Motor neuron (in vitro differentiated cells): ENCODE measurements at places on chromosomes 16 and 17. TPM values are rescaled to one million over a fixed set of nuclear protein-coding genes. Genes with fewer than 3 reads are reported as not detected.

The PGS1 gene
- 20.8 and 21.9 TPM in 2 replicates for total RNA-seq

The PLCG2 gene
- total RNA-seq, result 1.1 and 1.5 TPM in 2 replicates

The TOP2A gene
- total RNA-seq, result 7.1 and 7.9 TPM in 2 replicates

The WFIKKN1 gene
- total RNA-seq, result 0.44 and 0.71 TPM in 2 replicates

The MFAP4 gene
- 57.3 and 65.4 TPM in 2 replicates for total RNA-seq

The SCN4A gene
- 0.56 and 0.75 TPM in 2 replicates for total RNA-seq

The USP31 gene
- 6.5 and 7.0 TPM in 2 replicates for total RNA-seq

DNA sequence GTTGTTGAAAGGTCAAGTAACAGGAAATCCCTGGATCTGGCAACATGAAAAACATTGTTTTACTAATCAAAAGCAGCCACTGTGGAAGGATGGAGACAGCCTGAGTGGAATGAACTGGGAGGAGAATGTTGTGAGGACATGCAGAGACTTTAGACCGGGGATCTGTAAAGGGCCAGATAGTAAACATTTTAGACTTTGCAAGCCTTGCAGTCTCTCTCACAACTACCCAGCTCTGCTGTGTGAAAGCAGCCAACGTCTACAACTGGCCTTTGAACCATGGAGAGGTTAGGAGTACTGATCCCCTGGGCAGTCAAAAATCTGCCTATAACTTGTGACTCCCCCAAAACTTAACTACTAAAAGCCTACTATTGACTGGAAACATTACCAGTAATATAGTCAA lies 41.5 kb upstream of the TOM1L1 start:
- ATAC-seq, result no peak

GRCh38 chr16:57413301-57413730 lies 8.7 kb downstream of the CCL17 start:
- ATAC-seq, result no peak

GRCh38 chr16:1006781-1007180 lies 25.2 kb downstream of the SOX8 start:
- ATAC-seq, result no peak

DNA sequence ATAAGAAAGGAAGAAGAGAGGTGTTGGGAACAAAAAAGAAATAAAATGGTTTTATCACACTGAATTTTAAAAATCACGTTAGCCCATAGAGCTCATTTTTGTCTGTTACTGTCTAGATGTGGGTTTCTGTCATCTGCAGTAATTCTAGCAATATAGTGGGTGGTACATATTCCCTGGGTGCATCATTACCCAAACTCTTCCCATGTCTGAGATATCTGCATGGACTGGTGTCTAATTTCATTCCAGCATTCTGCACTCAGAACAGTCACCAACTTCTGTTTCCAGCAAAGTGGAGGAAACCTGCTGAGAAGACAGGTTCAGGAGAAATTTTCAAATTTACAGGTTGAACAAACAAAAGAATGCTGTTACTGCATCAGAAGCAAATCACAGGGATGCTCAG lies 263.8 kb downstream of the CDH11 start:
- no peak for ATAC-seq

- ATAC-seq, result no peak
Observed at GRCh38 chr16:9900576-9900975, 281.7 kb downstream of the GRIN2A start.

DNA sequence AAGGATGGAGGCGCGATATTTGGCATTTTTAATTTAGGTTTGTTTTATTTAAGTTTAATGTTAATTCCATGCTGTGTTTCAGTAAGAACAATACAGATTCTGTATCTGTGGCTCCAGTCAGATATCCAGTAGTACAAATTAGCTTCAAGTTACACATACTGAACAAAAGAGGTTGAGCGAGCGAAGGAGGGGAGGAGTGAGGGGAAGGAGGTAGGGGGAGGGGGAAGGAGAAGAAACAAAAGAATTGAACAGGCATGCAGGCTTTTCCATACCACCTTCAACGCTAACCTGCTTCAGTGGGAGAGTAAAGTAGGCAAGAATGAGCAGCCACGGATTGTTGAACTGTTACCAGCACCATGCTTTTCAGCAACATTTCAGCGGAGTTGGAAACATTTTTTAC lies 55.5 kb downstream of the YWHAE start:
- ATAC-seq, result no peak

DNA sequence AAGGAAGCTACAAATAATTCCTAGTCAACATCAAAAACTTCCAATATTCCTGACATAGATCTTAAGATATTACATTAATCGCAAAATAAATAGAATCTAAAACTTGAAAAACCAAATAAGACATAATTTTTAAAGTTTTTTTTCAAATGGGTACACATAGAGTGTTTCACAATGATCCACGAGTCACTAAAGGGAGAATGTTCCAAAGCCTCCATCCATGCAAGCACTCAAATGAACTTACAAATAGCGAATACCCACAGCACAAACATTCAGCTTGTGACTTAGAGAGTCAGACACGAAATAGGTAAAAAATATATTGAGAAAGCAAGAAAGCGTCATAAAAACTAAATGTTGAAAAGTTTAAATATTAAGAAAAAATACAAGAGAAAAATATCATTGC lies 65.7 kb downstream of the CEP112 start:
- no peak for ATAC-seq

- ATAC-seq, result no peak
Observed at GRCh38 chr16:72896485-72897118, 151.3 kb downstream of the ZFHX3 start.

GRCh38 chr16:52492789-52493357 lies 54.1 kb downstream of the TOX3 start:
- ATAC-seq, result no peak

- no peak for ATAC-seq
Observed at GRCh38 chr17:8800656-8801055, 1.5 kb upstream of the MFSD6L start.

DNA sequence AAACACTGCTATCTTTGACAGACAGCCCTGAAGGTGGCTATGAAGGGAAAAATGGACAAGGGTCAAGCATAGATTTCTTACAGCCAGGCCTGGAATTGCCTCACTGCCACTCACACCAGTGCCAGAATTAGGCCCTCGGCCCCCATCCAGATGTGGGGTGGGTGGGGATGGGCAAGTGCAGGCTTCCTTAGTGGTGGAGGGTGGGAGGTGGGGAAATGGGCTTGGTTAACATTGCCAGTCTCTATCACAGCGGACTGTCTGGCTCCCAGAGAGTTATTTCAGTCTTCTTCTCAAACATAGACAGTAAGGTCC lies 24.9 kb downstream of the B9D1 start:
- no peak for ATAC-seq

- no peak for ATAC-seq
Observed at GRCh38 chr16:69724981-69725479, 1.3 kb downstream of the NQO1 start.

GRCh38 chr16:89426736-89427530 lies 63.4 kb downstream of the ANKRD11 start:
- ATAC-seq, result no peak

DNA sequence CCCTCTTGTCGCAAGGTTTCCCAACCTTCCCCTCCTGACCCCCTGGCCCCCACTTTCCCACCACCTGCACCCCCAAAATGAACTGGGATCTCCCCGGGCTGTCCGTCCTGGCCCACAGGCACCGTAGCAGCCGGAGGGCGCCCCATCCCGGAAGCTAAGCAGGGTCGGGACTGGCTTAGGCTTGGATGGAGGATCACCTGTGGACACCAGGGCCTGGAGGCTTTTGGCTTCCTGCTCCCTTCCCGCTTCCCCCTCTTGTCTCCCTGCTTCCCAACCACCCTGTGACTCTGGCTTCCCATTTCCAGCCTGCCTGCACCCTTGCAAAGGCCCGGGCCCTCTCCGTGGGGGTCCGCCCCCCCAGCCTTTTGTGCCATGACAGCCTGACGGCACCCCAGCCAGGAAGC lies 2291.3 kb downstream of the TP53TG3F start:
- no peak for ATAC-seq
